ENCODE measurements at places on chromosomes 7 and 10.

- no peak for DNase-seq
Measured at GRCh38 chr7:7005303-7005702, 177.0 kb upstream of the C1GALT1 start.

GRCh38 chr7:32379510-32380112, 110.6 kb downstream of the LSM5 start:
- DNase-seq = no peak

DNA sequence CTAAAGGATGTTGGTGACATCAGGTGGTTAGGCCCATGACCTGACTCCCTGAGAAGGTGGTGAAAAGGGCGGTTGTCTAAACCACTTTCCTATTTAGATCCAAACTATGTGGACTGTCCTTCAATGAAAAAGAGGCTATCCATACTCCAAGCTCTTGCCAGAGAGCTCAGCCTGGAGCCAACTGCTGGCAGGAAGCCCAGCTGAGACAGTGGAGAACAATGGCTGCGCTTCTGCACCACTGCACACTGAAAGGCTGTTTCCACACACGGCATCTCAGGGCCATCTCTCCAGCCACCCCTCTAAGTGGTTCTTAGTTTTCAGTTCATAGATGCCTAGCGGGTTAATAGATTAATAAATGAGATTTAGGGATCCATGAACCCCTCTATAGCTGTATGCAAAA, 488.8 kb upstream of the ZMIZ1 start:
- peak; percentile 79 for DNase-seq

DNA sequence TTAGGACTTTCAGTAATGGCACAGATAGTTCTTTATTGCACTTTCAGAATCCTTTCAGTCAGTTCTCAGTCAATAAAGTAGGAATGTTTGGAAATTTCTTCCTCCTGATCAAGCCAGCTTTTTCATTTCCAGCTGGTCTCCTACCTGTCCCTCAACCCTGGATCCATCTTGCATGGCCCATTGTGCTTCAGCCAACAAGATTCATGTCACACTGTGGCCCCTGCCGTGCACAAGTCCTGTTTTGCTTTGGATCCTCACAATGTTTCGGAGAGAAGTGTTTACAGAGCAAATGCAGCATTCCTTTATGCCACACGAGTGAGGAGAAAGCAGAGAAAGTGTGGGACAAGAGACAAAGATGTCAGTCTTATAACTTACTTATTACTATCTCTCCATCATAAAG, 1694.7 kb upstream of the LRRTM3 start:
- no peak for DNase-seq

- no peak for DNase-seq
Measured at GRCh38 chr7:107234436-107234835, 65.6 kb downstream of the HBP1 start.

- DNase-seq = no peak
Measured at GRCh38 chr10:34189830-34190229, 625.3 kb downstream of the PARD3 start.

GRCh38 chr7:139566736-139567646, 43.5 kb downstream of the CLEC2L start:
- no peak for DNase-seq

DNA sequence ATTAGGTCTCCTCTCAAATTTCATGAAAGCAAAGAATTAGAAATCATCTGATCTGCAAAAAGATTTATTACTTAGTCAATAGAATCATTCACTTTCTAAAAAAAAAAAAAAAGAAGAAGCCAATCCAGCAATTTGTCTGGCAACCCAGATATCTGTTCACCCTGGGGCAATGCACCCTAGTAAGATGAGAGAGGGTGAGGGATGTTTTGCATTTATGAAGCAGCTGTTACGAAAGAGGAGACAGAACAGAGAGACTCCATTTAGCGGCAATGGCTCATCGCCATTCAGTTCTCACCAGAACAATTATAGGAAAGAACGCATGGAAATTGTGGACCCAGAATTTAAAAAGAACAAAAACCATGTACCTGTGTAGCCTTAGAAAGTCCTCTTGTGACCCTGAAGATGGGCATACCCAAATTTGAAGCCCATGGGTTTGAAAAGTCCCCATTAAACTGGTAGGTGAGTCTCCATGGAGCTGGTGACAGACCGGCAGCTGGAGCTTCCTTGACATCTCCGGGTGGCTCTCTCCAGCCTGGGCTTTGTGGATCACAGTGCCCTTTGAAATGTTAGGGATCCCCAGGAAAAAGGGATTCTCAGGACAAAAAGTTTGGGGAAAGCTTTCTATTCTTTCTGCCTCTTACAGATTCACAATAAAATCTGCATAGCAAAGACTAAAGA, 45.5 kb upstream of the CCDC3 start:
- DNase-seq = no peak

- DNase-seq = peak; percentile 77
Measured at GRCh38 chr10:21517134-21518031, 8.1 kb downstream of the SKIDA1 start.

DNA sequence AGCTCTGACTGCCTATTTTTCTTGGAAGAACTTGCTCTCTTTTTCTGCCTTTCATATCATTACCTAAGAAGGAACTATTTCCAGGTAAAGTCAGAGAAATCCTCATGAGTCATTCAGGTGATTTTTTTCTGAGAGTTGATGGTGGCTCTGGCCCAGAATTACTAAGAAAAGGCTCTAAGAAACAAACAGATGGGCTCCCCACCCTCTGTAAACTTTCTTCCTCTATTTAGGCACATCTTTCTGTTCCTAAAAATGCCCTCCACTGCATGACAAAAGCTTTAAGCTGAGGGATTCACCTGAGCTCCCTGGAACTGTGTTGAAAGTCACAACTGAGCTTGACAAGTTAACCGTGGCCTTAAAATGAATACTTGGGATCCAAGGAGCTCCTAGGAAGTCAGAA, 1.6 kb downstream of the OLAH start:
- no peak for DNase-seq

- no peak for DNase-seq
Measured at GRCh38 chr10:127813290-127813689, 76.3 kb downstream of the FOXI2 start.

DNA sequence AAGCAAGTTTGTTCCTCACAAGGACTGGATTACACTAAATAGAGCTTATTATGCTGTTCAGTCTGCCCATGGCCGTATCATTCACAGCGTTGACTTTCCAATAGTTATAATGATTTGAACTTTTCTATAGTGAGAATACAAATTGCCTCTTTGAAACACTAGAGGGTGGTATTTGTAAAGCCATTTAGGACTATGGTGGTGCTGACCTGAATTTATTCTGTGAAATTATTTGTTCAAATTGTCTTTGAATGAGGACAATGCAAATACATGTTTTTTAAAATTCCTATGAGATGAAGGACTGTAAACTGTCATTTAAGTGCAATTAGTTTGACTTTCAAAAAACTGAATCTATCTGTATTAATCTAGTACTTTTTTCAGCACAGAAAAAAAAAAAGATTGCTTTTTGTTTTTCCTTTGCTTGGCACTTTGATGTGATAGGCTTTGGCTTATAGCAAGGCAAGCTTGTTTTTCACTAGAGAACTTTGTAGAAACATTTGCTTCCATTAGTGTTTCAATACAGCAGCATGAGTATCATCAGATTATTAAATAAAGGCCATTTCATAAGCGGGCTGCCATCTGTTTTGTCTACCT, 122.7 kb upstream of the TMEM229A start:
- DNase-seq = no peak

DNA sequence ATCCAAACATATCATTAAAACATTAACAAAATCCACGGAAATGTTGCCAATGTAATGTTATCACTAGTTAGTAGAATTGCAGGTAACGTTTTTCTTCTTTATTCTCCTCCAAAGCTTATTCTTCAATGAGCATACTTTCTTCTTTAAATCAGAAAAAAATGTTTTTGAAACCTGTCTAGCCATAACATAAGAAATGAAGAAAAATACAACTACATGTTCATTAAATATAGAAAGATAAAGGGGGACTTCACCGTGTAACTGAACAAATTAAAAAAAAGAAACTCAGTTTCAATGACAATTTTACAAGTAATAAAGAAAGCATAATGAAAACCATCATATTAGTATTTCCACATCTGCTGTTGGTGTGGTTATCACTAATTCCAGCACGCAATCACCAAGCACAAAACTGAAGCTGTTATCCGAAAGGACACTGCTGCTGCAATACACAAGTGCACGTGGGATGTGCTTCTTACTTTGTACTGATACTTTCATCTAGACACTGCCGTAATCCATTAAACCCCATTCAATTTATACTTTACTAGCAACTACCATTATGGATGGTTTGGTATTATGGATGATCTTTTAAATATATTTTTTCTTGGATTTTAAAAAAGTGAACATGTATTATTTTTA, 9.6 kb downstream of the ESYT2 start:
- no peak for DNase-seq

DNA sequence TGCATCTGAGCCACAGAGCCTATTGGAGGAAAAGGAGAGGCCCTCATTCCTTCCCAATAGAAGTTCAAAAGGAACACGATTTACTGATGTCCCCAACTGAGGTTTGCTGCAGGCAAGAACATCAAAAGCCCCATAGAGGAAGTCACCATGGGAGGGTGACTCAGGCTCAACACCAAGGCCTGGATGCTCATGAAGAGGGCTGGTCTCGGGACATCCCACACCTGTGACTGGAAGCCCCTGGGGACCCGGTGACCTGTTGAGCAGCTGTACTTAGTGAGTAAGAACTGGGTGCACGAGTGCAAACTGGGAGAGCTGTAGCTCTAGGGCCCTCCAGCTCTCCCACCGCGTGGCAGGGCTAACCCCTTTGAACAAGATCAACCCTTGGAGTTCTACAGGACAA, 38.0 kb downstream of the CYTH3 start:
- DNase-seq = no peak

DNA sequence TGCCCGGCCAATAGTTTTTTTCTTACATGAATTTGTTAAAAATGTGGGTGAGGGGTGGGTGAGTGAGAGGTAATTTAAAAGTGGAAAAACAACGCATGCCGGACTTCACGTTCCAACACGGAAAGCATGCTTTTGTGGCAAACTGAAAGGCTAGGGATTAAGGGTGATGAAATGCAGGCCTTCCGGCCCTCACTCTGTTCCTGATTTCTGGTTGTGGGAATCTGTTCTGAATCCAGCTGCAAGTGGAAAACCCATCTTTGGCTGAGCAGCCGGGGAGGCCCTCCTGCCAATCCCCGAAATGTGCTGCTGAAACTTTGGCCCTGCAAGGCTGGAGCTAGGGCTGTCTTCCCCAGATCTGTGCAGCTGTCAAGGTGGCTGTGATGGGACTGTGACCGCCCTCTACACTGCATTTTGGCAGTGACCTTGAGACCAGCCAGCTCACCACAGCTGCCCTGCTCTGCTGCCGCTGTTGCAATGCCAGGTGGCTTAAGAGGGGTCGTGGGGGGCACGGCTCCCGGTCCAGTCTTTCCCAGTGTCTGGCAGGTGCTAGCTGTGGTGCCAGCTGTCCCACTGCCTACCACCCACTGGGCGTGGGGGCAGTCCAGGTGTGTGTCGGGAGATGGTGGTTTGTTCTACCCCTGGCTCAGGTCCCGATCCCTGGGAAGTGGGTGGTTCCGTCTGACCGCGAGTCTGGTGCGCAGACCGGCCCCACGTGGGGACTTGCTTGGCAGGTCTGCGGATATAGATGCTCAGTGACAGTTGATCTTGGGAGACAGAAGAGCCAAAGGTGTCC, 39.0 kb downstream of the TET1 start:
- peak; percentile 67 for DNase-seq

DNA sequence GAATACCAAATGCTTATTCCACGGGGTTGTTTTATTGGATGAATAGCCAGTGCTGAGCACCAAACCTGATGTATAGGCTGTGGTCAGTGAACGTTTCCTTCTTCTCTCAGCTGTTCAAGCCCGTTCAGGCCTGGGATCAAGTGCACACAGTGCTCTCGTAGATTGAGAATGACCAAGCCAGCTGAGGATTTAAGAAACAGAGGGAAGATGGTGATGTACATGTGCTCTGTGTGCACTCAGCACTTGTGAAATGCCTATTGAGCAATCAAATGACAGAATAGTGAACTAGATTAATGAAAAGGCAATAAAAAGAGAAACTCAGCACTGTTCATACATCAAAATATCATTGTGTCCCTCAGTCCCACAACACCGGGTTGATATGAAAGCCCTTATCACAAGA, 302.5 kb downstream of the BMPER start:
- no peak for DNase-seq

- no peak for DNase-seq
Measured at GRCh38 chr10:14124941-14125340, 205.8 kb downstream of the FRMD4A start.

- DNase-seq = no peak
Measured at GRCh38 chr7:55244006-55244745, 121.0 kb upstream of the LANCL2 start.

- DNase-seq = no peak
Measured at GRCh38 chr7:36312915-36313334, 76.7 kb upstream of the ANLN start.

DNA sequence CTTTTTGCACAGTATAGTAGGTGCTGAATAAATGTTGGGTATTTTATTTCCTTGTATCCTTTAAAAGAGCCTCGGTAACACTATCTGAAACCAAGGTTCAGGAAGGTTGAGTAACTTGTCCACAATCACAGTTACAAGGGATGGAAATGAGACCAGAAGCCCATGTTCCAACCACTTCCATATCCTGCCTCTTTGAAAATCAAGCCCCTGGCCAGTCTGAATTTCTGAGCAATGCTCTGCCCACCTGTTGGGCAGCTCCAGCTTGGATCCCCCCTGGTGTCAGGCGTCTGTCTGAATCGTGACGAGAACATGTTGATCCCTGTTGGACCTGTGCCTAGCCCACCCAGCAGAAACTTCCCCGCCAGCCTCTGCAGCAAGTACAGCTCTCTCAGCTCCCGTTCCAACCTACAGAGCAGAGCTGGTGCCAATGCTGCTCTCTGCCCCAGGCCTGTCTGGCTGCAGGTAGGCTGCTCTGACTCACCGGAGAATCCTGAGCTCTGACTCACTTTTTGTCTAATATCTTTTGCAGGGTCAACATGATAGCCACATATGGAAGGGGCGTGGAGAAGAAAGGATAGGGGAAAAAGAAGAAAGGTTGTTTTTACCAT, 595.5 kb downstream of the INHBA start:
- DNase-seq = no peak

GRCh38 chr10:75350791-75351190, 50.8 kb downstream of the ZNF503 start:
- no peak for DNase-seq

DNA sequence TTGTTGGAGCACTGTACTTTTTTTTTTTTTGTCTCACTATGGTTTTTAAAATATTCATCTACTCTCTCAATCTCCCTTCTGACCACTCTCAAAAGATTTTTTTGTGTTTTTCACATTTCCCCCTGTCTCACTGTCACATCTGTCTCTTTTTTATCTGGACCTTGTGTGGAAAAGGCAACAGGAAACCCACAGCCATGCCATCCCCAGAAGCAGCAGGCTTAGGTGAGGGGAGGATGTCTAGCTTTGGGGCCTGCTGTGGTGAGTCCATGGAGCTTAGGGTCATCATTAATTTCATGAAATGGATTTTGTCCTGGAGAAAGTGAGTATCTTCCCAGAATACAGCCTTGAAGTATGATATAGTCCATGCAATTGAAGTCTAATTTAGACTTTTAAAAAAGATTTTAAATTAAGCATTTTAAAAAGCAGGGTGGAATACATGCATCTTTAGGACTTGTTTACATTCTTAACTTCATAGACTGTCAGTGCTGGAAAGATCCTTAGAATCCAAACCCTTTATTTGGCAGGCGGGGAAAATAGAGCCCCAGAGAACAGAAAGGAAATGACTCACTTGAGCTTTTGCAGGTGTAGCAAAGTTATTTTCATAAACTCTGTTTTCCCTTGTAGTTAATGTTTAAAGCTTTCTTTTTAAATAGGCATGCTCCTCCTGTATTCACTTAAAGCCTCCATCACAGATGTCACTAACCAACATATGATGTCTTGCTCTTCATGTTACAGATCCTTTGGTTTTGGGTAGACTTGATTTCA, 25.1 kb downstream of the MINDY4 start:
- no peak for DNase-seq
